ENCODE measurements at places on chromosomes 4 and X.

DNA sequence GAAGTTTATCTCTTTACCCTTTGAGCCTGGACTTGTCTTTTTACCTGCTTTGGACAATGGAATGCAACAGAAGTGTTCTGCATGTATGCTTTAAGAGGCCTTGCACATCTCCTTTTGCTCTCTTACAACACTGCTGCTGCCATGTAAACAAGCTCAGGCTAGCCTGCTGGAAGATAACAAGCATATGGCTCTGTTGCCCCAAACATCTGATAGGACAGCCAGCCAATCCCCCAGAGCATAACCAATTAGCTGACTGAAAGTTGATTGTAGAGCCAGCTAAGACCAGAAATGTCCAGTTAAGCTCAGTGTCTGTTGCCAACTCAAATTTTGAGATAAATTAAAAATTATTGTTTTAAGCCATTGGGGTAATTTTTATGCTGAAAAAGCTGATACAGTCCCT, 510.6 kb upstream of the CNKSR2 start:
- DNase-seq: no peak

GRCh38 chr4:36841583-36842326, 402.8 kb upstream of the NWD2 start:
- DNase-seq: peak; percentile 26

DNA sequence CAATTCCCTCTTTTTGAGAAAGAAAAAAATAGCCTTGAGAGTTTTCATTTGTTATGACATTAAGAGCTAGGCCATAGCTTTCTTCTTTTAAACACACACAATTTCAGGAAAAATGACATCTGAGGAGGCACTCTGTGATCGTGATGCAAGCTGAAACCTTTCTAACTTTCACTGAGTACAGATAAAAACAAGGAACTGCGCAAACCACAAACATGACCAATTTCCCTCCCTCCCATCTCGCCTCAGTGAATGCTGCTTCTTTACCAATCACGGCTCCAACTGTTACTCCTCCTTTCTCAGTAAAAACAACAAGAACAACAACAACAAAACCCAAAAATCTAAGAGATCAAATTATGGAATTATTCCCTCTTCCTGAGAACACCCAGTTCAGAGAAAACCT, 626.8 kb downstream of the TLL1 start:
- DNase-seq: peak; percentile 51

- DNase-seq: no peak
Measured at GRCh38 chrX:106177982-106178321, 9.8 kb downstream of the PWWP3B start.

DNA sequence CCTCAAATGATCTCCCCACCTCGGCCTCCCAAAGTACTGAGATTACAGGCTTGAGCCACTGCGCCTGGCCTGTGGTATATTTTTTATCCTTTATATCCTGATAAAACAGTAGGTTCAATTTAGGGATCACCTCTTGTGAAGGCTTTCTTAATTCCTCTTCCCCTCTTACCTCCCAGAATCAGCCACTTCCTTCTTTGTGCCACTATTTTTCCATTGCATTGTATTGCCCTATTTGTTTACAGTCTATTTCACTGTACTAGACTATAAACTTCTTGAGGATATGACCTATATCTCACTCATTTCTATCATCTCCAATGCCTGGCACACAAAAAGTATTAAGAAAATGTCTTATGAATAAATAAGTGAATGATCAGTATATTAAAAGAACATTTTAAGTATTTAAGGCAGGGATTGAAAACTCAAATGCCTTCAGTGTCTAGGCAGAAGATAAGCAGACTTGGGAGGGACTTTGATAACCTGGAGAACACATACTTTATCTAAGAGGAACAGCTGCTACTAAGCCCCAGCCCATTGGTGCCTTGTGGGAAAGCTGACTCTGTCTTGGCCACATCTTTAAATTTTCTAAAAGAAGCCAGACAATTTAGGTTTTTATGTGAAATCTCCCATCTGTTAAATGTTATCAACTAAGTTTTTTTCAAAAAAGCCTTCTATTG, 82.3 kb upstream of the OGT start:
- no peak for DNase-seq

GRCh38 chrX:130418740-130419139, 17.0 kb downstream of the RBMX2 start:
- DNase-seq: no peak

GRCh38 chrX:13109817-13110216, 65.4 kb upstream of the FAM9C start:
- DNase-seq: no peak

GRCh38 chr4:75497133-75497532, 17.1 kb downstream of the RCHY1 start:
- DNase-seq: peak; percentile 33

GRCh38 chr4:182925298-182925757, 8.1 kb upstream of the DCTD start:
- DNase-seq: peak; percentile 82

DNA sequence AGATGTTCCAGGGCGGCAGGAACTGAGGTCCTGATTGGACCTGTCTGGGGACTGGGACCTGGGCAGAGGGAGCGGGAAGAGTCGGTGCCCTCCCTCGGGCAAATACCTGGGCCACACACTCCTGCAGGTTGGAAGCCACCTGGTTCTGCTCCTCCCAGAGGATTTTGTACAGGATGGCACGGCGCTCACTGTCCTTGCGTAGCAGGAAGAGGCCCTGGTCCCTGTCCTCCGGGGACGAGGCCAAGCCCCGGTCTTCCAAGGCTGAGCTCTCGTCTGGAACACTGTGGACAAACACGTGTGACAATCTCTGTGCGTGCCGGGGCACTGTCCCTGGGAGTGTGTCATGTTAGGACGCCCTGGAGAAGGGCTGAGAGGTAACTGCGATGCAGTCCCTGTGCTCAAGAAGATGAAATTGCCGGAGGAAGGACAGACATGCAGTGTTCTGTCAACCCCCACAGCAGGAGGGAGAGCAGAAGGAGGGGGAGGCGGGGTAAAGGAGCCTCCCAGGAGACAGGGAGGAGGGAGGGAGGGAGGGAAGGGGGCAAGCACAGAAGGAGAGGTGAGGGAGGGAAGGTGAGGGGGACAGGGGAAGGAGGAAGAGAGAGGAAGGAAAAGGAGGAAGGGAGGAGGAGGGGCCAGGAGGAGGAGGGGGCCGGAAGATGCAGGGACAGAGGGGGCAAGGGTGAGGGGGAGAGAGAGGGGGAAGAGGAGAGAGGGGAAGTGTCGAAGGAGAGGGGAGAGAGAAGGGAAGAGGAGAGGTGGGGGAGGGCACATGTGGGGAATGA, 29.0 kb downstream of the PDHA1 start:
- DNase-seq: no peak

GRCh38 chr4:54548098-54548620, 109.6 kb upstream of the KIT start:
- DNase-seq: no peak

DNA sequence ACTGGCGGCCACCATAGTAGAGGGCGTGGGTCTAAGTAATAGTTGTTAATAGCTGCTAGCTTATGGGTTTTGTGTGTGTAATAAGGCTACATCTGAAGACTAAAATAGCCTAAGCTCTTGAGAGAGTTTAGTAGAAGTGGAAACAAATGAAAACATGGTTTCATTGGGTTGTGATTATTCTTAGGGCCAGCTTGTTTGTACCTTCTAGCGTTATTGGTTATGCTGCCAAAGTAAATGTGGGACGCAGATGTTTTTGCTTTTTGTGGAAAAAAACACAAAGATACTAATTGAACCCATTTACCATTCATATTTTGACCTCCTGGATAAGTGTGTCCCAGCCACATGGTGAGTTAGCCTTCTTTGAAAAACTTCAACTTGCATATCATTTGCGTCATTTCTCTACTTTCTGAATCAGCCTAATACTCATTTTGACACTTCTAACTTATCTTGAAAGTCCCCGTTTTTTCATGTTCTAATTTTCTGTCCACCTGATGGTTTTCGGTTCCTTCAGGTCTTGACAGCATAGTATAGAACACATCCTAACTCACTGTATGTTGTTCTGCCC, 305.3 kb downstream of the FRMPD4 start:
- no peak for DNase-seq

DNA sequence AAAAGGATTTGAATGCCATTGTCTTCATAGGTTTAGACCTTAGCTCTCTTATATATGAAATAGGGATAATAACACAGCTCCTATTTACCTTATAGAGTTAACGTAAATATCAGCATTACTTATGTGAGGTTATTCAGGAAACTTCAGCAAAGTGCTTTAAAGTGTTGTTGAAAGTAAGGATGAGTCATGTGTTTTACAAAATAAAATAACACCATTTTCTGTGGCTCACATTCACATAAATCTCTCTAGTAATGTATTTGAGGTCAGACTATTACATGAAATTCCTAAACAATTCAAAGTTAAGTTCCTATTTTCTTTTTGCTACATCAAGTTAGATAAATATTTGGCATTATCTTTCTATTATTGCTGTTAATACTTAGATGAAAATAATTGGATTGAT, 2.9 kb downstream of the GNRHR start:
- no peak for DNase-seq

- DNase-seq: no peak
Measured at GRCh38 chr4:112094330-112094729, 50.9 kb upstream of the FAM241A start.

DNA sequence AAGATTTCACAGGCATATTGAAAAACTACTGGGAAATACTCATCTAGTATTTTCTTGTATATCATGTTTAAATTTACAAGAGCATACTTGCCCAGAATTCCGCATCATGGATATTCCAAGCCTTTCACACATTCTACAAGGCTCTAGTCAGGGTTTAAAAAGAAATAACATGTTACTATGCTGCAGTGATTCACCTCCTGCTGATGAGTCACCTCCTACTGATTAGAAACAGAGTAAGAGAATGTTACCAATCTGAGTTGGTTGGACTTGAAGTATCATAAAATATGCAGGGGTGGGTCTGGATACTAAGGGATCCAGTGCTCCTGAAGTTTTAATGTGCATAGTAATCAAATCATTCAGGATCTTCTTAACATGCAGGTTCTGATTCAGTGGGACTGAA, 192.0 kb upstream of the ANK2 start:
- DNase-seq: no peak

DNA sequence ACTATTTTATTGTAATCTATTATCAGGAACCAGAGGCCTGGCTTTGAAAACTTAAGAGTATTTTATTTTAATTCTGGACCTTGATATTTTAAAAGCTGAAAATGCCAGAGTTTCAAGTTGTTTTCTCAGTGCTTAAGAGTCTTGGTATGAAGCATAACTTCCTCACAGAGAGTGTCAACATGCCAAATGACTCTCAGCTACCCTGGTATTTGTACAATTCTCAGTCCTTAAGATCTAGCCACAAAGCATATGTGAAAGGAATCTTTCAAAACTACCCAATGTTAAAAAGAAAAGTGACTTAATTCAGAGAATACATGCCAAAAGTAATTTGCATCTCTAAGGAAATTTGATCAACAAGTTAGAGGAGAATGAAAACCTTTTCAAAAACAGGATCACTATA, 171.9 kb downstream of the DKK2 start:
- DNase-seq: no peak

- no peak for DNase-seq
Measured at GRCh38 chr4:8726344-8726851, 133.8 kb downstream of the CPZ start.

DNA sequence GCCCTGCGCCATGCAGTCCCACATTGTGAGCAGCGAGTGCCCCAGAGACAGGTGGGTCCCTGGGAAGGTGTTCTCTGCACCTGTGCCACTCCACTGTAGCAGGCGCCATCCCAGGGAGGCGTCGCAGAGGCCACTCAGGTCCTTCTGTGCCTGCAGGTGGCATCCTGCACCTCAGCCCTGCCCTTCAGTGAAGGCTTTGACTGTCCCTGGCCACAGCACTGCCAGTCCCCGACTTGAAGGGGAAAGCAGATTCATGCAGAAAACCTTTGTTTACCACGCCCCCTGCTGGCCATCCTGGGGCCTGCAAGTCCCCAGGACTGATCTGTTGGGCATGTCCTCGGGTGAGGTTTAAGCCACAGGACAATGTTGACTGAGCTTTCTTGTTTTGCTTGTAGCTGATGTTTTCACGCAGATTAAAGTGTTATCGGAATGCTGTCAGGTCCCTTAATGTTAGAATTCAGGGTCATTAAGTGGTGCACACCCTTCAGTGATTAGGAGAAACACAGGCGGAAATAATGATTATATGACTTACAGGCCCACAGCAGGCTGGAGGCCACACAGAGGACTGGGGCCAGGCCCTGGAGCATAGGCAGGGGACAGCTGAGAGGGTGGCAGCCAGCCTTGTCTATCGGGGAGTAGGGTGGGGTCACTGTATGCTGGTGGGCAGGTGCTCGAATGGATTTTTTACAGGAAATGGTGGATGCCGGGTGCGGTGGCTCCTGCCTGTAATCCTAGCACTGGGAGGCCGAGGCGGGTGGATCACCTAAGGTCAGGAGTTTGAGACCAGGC, 5.0 kb downstream of the TACC3 start:
- peak; percentile 94 for DNase-seq

DNA sequence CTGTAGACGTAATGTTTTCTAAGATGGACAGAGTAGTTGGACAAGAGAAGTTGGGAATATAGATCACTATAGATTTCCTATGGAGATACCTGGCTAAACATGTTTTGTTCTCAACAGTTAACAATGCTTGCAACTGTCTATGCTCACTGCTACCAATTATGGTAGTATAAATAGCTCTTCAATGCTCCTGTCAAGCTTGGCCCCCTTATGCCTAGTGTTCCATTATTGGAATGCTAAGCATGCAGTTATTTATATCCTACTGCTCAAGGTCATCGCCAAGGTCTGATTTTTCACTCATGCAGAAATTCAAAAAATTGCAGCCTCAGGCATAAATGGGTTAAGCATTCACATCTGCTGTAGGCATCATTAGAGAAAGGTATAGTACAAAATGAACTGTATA, 519.0 kb downstream of the IL15 start:
- DNase-seq: no peak

DNA sequence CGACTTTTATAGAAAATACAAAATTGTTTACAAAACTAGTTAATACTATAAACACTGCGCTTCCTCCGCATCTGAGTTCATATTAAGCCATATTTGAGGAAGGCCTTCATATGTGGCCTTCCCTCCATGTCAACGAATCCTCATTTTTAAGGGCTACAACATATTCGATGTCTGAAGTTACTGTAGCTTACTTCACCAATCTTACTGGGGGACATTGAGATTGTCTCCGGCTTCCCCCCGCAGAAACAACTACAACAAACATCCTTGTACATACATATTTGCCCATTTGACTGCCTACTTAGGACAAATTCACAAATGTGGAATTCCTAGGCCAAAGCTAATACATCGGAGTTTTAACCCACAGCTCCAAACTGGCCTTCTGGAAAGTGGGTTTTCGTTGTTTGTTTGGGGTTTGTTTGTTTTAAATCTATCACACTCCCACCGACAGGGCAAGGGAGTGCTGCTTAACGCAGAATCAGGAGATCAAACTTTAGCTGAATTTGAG, 581 bp upstream of the FAM114A1 start:
- no peak for DNase-seq

- no peak for DNase-seq
Measured at GRCh38 chr4:189837471-189837870, 103.2 kb upstream of the FRG1 start.

DNA sequence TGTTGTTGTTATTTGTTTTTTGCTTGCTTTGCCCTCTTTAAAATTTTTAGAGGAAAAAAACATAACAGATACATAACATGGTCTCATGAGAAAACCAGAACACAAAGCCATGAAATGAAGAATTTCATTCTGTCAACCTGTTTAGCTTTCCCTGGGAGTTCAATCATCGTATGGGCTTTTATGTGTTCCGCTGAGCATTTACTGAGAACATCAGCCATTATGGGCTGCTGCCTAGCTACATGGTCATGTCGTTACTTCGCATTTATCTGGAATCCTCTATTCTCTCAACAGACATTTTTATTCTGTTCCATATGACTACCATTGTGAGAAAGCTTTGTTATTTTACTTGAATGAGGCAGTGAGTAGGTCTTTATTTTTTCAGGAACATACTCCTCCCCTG, 51.4 kb downstream of the NDST3 start:
- no peak for DNase-seq
